Caudate nucleus (tissue), 63 donors: ENCODE measurements at places on chromosomes 3 and 15.

DNA sequence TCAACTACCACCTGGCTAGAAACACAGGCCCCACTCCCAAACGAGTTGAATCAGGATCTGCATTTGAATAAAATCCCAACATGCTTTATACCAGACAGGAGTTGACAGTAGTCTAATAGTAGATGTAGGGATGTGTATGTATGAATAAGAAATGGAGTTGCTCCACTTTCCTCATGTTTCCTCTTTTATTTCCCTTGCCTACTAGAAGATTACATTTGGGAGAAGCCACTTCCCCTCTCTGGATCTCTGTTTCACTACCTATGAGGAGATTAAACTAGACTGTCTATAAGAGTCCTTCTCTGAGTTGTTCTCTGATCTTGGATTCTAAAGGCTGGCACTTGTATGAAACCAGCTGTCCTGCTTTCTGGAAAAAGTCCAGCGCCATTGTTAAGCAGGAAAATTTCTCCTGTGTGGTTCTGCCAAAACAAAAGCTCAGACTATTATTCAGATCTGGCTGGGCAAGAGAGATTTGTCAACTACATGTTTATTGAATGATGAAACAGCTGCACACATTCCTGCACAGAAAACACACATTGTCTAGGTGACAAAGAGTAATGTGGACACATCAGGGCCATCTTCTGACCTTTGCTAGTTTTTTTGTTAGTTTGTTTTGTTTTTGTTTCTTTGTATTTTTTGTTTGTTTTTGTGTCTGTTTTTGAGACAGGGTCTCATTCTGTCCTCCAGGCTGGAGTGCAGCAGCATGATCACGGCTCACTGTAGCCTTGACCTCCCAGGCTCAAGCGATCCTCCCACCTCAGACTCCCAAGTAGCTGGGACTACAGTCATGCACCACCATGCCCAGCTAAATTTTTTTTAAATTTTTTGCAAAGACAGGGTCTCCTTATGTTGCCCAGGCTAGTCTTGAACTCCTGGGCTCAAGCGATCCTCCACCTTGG, 29.9 kb downstream of the ACP3 start:
- no peak for DNase-seq

- no peak for DNase-seq
Measured at GRCh38 chr3:191529992-191530391, 69.0 kb downstream of the PYDC2 start.

- peak; percentile 22 for DNase-seq
Measured at GRCh38 chr15:26103002-26103404, 239.9 kb upstream of the ATP10A start.

DNA sequence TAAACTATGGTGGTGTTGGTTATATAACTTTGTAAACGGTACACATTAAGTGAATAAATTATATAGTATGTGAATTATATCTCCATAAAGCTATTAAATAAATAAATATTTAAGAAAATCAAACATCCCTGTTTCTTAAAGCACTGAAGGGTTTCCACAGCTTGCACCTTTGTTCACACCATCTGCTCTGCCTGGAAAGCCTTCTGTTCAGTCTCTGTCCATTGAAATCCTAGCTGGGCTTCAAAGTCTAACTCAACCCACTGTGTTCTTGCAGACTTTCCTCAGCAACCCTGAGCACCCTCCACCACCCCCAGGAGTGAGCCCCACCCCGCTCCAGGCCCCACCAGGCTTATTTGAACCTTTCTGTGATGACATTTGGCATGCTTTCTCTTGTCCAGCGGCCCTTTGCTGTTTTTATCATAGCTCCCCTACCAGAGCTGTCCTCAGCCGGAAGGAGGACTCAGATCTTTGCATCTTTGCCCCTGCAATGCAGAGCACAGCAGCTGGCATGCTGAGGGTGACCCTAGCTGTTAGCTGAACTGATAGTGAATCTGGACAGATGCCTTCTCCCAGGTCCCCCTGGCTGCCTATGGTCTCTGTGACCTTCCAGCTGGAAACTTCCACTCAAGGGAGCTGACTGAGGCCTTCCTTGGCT, 105.2 kb downstream of the DAPK2 start:
- no peak for DNase-seq

- DNase-seq, result no peak
Measured at GRCh38 chr15:74624020-74624602, 8.5 kb downstream of the CLK3 start.

DNA sequence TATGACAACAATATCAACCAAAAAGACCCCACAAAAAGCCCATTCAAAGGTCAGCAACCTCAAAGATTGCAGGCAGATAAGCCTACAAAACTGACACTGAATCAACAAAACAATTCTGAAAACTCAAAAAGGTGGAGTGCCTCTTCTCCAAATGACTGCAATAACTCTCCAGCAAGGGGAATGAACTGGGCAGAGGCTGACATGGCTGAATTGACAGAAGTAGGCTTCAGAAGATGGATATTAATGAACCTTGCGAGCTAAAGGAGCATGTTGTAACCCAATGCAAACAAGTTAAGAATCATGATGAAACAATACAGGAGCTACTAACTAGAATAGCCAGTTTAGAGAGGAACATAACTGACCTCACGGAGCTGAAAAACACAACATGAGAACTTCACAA, 20.4 kb upstream of the SLC25A38 start:
- no peak for DNase-seq

GRCh38 chr15:57573151-57573550, 18.6 kb upstream of the MYZAP start:
- no peak for DNase-seq

GRCh38 chr15:58921267-58921790, 12.2 kb downstream of the SLTM start:
- DNase-seq, result no peak

DNA sequence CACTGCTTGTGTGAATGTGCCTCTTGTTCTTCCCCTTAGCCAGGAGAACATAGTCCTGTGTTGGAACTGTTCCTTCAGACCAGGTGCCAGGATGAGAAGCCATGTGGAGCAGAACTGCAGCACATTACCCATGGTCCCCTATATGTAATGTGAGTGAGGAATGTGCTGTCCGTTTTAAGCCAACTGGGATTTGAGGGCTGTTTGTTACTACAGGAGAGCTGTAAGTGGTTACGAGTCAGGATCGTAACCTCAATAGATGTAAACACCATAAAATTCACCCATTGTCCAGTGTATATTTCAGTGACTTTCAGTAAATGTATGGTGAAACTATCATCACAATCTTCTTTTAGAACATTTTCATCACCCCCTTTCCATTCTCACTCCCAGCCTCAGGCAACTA, 10.1 kb upstream of the SCAP start:
- no peak for DNase-seq

GRCh38 chr15:94523873-94524272, 292.5 kb downstream of the MCTP2 start:
- no peak for DNase-seq

- peak; percentile 22 for DNase-seq
Measured at GRCh38 chr15:72199721-72200212, 2.2 kb upstream of the GRAMD2A start.

GRCh38 chr15:75229191-75230015, 27.7 kb downstream of the C15orf39 start:
- no peak for DNase-seq

DNA sequence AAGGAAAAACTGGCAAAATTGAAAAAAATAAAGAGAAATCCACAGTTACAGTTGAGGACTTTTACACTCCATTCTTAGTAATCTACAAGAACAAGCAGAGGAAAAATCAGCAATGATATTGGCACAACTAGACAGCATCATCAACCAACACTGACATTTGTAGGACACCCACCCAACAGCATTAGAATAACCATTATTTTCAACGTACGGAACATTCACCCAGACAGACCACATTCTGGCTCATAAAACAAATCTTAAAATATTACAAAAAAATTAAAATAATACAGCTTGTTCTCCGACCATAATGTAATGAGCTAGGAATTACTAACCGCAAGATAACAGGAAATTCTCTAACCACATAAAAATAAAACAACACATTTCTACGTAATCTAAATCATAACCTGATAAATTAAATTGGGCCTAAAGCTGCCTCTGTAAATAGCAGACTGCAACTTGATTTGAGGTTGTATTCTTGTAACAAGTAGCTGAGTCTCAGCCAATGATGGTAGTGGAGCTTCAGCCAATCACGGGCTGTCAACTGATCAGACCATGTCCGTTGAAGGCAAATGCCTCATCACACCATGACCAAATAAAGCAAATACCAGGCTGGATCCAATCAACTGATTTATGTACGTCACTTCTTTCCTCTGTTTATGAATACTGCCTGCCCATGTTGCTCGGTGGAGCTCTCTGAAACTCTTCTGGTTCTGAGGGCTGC, 9.2 kb downstream of the PLSCR4 start:
- DNase-seq, result no peak

GRCh38 chr3:31918179-31919150, 62.6 kb downstream of the OSBPL10 start:
- DNase-seq, result no peak

DNA sequence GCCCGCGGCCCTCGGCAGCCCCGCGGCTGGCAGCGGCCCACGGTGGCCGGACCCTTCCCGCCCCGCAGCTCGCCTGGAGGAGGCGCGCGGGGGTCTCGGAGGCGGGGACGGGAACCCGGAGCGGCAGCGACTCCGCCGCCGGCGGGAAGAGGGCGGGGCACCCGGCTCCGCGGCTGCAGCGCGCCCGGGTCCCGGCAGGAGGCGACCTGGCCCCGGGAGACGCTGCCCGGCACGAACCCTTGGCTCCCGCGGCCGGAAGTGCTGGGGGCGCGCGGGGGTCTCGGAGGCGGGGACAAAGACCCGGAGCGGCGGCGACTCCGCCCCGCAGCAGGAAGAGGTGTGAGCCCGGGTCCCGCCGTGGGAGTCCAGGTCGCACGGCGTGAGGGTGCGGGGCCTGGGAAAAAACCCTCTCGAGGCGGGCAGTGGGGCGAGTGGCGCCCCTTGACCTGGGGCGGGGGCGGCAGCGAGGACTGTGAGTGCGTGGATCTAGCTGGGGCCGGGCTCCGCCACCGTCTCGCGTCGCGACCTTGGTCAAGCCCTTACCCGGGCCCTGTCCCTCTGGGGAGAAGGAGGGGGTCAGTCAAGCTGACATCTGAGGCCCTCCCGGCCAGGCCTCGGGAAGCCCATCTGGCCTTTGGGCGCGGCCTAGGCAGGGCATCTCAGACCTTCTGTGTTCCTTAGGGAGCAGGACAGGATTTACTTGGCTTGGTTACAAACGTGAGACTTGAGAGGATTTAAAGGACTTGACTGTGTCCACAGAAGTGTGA, at the start of gene CIB2:
CIB2 (minus strand) TSS at position 151 of the 767 bp plus-strand sequence. CDS start 230 bp downstream, outside the sequence.
- DNase-seq, result peak; percentile 27

- DNase-seq, result no peak
Measured at GRCh38 chr15:27694506-27695087, 404.5 kb downstream of the OCA2 start.

GRCh38 chr3:7684182-7684715, 817.4 kb upstream of the LMCD1 start:
- DNase-seq, result no peak

DNA sequence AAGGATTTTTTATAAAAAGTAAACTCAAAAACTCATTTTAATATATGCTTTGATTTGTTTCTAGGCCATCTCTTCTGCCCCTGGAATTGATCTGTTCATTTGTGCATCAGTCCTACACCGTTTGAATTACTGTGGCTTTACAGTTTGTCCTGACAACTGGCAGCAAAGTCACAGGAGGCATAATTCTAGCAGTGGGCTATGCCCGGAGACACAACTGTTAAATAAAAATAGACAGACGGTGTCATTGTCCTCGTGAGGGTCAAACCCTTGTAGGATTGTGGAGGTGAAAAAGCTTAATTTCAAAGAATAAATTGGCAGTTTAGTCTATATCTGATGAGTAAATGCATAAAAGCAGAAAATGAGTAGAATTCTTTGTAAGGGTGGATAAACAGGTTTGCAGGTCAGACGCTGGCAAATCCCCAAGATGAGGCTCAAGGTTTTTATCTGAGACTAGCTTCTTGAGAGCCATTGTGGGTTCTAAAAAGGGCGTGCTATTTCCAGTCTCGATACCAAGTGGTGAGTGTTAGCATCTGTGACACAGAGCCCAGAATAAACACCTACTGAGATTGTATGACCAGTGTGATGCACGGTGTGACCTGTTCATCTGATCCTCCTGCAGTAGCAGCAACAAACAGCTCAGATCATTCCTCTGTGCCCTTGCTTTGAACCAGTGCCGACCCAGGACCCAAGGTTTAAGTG, 51.5 kb upstream of the SLCO3A1 start:
- DNase-seq, result no peak

- DNase-seq, result no peak
Measured at GRCh38 chr3:13316603-13317002, 103.5 kb downstream of the NUP210 start.

- no peak for DNase-seq
Measured at GRCh38 chr15:88115486-88116152, 140.9 kb downstream of the NTRK3 start.

DNA sequence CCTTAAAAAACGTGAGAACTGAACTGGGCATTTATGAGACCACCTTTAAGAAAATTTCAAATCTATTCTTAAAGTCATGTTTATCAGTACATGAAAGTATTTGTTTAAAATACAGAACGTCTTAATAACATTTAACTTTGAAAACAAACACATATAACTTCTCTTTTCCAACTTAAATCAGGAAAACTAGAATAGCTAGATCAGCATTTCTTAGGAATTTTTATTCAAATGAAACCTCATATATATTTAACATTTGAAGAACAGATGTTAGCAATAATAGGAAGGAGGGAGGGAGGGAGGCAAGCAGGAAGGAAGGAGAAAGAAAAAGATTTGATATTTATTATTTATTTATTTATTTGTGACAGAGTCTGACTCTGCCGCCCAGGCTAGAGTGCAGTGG, 120.2 kb downstream of the NR1I2 start:
- DNase-seq, result no peak

DNA sequence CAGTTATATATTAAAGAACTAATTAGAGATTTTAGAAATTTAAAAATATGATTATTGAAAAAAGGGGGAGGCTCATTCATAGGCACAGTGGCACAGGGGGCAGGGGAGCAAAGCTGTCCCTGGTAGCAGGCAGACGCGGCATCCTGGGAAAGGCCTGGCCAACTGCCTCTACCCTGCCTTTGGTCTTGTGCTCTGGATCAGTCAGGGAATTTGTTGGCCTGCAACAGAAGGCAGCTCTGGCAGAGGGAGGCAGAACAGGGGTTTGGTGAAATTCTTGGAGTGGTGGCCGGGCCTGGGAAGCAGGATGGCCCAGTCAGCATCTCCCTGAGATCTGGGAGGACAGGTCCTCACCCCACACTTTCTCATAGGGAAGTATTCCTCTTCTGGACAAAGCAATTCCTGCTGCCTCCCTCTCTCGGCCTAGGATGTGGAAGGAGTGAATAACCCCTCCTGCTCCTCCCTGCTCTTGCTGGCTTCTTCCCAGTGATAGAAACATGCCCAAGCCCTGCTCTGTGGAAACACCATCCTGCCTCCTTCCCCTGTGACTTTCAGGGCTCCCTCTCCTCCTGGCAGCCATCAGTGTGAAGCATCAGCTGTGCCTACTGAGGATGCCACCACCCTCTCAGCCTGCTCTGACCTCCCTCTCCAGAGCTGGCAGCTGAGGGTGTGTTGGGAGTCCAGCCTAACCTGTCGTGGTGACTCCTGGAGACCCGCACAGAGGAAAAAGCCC, 26.9 kb downstream of the PRR20G start:
- no peak for DNase-seq

- DNase-seq, result no peak
Measured at GRCh38 chr3:169659820-169660674, 3.5 kb downstream of the MECOM start.

GRCh38 chr3:129282727-129283327, 4.2 kb downstream of the HMCES start:
- no peak for DNase-seq
